NCI-H2081 treated with DMSO at 0.1 percent for 48 hours (cell line): ENCODE measurements at places on chromosomes 6 and 20.

GRCh38 chr6:95636552-95637431 is 59.5 kb downstream of the MANEA start:
- no peak for DNase-seq

- DNase-seq, result no peak
Measured at GRCh38 chr20:14761903-14762302, 424.5 kb upstream of the FLRT3 start.

DNA sequence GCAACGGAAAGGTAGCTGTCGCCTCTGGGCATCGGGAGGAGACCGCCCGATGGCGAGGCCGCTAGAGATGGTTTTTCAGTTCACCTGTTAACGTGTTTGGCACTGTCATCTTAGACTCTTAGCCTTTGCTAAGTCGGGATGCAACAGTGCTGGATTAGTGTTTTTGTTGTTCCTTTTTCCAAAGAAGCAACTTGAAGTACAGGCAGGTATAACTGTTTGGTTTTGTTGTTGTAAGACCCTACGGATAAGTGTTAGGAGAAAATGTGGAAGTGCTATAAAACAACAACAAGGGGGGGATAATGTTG is 723 bp downstream of the MANEA start:
- no peak for DNase-seq

DNA sequence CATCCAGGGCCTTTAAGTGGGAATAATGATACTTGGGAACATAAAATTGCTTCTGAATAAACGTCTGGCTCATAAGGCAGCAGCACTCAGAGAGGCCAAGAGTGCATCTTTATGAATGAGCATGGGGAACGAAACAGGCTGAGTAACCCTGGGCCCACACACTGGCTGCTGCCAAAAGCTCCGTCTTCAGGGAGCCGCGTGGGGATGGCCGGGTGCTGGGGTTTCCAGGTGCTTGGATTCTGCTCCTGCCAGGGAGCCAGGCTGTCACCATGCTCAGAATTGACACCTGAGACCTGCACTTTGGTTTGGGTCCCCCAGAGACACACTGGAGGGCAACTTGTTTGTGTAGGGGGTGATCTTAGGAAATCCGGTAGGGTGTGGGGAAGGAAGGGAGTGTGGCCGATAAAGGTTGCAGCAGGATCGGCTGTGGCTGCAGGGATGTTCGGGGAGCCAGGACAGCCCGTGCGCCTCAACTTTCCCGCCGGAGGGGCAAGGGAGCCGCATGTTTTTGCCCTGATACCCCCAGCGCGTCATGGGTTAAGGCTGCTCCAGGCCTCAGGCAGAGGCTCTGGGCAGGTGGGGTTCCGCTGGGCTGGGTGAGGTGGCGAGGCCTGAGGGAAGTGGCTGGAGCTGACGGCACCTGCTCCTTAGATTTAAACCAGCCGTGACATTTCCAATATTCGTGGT is 101.8 kb downstream of the YTHDF1 start:
- no peak for DNase-seq

DNA sequence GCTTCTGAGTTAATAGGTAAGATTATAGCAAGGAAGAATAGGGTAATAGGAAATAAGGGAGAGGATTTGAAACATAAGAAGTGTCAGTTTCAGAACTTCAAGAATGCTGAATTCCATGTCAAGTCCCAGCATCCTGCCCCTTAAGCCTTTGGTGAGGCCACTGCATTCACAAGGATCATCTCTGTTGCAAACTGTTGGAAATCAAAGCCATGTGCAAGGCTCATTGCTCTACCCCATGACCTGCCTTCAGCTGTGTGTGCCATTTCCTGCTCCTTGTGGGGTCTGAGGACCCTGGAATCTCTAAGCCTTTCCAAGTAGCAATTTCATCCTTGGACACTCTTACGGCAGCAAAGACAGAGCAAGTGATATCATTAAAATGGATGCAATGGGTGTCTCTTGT is 203.0 kb downstream of the CDC5L start:
- DNase-seq, result no peak

DNA sequence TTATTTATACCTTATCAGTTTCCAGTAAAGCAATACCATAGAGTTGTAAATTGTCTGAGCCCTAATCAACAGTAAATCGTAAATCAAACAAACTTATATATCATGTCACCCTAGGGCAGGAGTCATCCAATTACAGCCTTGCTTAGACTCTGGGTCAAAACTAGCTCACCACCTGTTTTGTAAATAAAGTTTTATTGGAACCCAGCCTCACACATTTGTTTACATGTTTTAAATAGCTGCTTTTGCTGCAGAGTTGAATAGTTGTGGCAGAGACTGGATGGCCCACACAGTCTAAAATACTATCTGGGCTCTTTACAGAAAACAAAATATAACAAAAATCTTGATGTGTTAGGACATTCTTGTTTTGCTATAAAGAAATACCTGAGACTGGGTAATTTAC is 94.4 kb downstream of the MKKS start:
- DNase-seq, result no peak

- no peak for DNase-seq
Measured at GRCh38 chr6:43965628-43966373, 161.5 kb downstream of the MRPL14 start.

- no peak for DNase-seq
Measured at GRCh38 chr6:135231469-135231844, 50.3 kb downstream of the MYB start.

DNA sequence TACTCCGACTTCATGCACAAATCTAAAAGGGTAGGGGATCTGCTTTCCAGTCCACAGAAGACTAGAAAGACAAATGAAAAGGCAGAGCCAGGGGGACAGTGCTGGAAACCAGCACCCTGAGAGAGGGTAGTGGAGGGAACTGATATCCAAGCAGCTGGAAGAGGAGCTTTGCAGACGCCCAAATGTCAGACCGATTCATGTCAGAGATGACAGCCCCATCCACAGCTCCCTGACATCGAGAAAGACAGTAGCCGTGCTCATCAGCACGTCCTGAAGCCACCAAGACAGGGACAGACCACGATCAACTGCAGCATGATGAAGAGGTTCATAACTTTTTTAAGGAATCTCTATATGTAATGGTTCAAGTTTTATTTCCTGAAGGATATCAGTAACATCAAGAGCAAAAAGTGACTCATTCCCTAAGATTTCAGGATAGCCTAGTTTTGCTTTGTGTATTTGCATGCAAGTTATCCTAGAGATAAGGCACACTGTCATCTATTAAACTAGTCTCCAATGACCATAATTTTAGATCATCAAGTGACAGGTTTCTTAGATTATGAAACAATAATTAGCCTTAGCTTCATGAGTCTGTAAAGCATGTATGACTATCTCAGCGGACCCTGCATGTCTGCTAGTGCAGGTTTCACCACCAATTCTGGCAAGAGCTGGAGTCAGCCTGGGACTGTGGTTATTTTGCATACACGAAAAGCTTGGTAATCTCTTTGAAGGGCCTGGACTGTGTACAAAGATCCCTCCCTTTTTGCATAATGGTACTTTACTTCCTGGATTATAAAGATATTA is 43.0 kb downstream of the PRDM1 start:
- DNase-seq, result no peak

DNA sequence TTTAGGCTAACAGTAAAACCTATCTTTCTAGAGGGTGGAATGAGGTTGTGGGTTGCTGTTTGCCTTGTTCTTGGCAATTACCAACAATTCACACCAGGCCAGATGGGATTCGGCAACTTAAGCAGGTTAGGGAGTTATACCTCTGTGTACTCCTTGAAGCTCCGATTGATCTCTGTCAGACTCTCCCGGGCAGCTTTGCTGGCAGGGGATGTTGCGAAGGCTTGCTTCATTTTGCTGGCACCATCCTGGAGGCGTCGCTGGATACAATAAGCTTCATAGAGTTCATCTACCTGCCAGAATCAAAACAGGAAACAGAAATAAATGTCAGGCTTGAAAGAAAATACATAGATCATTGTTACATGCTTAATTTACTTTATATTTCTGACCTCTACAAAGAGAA is 66.4 kb upstream of the ARMH2 start:
- DNase-seq, result no peak

- no peak for DNase-seq
Measured at GRCh38 chr6:44201638-44202303, 15.0 kb upstream of the MYMX start.

DNA sequence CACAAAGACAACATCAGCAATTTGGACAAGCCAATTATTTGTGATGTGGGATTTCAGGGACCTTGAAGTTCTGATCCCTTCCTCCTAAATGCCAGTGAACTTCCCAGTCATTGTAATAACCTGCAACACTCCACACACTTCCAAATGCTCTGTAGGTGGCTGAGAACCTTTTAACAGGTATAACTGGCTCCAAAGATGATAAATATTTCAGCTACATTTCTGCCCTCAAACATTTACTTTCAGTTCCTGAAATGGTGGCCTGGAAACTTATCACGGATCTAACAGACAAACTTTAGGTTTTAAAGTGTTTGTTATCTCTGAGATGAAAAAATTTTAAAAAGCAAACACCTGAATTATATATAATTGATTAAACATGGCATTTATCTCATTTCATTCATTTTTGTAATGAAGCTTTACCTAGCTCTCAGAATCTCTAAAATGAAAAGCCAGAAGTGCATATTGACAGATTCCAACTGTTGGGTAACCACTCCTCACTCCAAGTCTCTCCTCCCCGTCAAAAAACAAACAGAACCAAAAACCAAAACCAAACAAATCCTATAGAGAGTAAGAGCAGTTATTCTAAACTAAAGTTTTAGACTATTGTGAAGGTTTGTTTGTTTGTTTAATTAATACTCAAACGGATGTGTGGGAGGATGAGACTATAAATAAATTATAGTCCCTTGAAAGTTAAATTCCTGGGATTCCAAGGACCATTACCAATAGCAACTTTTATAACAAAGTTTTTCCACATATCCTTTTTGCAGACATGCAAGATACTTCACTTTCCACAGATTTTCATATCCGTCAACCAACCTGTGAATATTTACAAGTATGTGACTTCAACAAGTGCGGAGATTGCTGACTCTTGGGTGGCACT is 12.4 kb upstream of the KIAA0408 start:
- no peak for DNase-seq

GRCh38 chr20:44961011-44961869 is 1.0 kb upstream of the TOMM34 start:
- no peak for DNase-seq

GRCh38 chr20:58040447-58041290 is 187.8 kb downstream of the ANKRD60 start:
- no peak for DNase-seq

- no peak for DNase-seq
Measured at GRCh38 chr6:37580176-37580955, 80.7 kb upstream of the CCDC167 start.

DNA sequence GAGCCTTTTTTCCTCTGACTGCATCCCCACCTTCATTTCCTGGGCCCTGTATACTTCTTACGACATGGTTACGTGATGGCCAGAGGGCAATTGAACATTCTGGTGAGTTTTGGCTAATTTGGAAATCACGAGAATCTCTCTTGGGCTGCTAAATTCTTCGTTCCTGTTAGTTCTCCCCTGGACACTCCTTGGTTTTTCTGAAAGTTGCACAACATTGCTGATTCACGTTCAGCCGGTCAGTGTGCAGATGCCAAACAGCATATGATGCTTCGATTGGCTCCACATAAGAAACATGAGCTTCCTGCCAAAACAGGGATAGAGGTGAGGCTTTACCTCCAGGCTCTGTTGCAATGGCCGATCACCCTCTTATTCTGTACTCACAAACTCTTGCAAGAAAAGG is 119.4 kb upstream of the LY86 start:
- no peak for DNase-seq

DNA sequence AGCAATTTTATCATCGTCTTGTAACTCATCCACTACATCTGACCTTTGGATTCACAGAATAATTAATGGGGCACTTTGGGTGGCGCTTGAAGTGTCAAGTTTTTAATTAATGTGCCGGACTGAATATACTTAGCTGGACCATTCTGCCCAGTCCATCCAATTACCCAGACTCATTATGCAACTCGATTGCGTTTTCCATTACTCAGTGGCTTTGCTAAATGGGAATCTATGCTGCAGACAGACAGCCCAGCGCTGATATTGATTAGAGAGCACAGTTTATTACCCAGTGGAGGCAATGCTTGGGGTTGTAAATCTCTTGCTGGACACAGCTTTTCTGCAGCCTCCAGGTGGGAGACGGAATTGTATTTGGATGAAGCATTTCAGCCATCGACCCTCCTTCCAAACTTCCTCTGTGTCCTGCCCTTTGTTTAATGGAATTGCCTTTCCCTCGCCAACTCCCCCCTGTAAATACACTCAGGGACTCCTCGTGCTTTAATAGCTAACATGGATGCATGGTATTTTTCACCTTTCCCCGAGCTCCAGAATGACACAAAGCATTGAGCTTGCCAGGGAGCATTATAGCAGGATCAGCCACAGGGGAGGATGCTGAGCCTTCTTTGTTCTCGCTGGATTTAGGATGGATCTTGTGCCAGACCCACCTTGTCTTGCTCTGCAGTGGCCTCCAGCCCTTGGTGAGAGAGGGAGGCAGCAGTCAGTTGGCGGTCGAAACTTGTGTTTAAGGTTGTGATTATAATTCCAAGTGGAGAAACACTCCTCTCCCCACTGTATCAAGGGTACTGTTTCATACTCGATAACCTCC is 59.7 kb downstream of the EDN3 start:
- DNase-seq, result no peak

DNA sequence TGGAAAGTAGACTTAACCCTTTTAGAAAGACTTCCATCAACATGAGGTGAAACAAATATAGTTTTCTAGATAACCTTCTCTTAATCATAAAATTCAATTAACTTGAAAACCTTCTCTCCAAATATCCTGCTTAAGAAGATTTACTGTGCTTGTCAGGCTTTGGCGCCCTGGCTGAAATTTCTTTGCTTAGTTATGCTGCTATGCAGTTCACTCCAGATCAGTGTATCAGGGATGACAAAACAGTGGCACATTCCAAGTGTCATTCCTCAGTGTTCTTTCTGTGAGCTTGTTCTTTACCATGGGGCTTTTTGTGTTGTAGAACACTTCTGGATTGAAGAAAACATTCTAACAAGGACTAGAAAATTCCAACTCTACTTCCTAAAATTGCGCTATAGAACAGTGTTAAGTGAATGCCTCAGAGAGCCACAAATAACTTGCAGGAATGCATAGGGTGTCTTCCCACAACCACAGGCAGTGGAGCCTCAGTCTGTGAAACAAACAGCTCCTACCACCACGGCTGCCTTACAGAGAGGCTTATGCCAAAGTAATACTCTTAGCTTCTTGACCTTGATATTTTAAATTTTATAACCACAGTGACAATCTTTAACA is 443.6 kb downstream of the CDC5L start:
- DNase-seq, result no peak

- no peak for DNase-seq
Measured at GRCh38 chr6:168201383-168201782, 118.2 kb downstream of the DACT2 start.

- no peak for DNase-seq
Measured at GRCh38 chr6:40770794-40771193, 183.6 kb upstream of the LRFN2 start.

DNA sequence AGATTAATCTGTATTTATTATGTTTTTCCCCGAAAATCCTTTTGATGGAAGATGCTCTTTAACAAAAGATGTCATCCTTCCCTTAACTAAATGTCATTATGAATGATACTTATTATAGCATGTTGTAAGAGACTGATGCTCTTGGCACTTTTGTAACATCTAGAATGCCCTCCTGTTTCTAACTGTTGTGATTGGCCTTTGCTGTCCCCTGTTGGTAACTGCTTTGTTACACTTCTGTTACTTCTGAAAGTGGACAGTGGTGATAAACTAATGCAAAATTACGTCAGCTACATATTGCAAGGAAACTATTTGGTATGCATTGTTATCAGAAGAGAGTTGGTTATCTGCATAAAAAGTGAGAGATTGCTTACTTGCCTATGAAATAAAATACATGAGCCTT is 5.8 kb downstream of the TTK start:
- no peak for DNase-seq

GRCh38 chr20:32277361-32278198 is at the start of gene KIF3B:
Gene KIF3B, plus strand, starts transcription at chr20:32277651. Its CDS starts 32,127 bp downstream, at chr20:32309778.
- DNase-seq, result peak; percentile 52

GRCh38 chr6:162882801-162883481 is 155.2 kb downstream of the PACRG start:
- no peak for DNase-seq
